Activated effector memory CD4-positive, alpha-beta T cell treated with anti-CD3 and anti-CD28 coated beads, Interleukin-2, amount 50 U/mL, for 16 hours (primary cell): ENCODE measurements at places on chromosomes 13 and 19.

GRCh38 chr13:40345654-40346372 lies 320.6 kb downstream of the FOXO1 start:
- DNase-seq, result no peak

- peak; percentile 47 for DNase-seq
Measured at GRCh38 chr19:33443638-33444561, 70.4 kb downstream of the CEBPG start.

DNA sequence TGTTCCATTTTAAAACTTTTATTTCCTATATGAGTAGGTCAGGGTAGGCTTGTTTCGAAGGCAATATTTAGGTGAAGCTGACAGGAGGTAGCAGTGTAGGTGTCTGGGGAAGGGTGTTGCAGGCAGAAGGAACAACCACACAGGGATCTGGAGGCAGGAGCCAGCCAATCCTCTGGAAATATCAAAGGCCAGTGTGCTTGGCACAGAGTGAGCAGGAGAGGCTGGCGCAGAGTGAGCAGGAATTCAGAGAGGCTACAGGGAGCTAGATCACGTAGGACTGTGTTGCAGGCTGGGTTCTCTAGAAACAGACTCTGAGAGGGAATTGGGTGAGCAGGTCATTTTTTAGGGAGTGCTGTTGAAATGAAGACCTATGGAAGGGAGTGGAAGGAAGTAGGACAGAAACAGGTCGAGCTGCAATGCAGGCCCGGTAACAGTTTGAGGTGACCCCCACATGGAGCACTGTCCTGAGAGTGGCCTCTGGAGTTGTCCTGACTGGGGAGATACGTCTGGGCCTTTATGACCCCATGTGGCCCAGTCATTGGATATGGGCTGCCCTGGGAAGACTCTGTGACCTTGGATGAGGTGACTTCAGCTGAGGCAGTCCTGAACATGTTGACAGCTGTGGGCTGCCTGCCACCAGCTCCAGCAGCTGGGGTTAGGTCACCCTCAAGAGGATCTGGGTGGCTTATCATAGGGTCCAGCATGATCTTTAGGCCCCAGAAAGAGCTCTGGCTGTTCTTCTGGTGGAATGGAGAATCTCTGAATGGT lies 51.7 kb downstream of the ERCC5 start:
- no peak for DNase-seq

GRCh38 chr19:50266041-50266440 lies 62.6 kb downstream of the MYH14 start:
- DNase-seq, result no peak

DNA sequence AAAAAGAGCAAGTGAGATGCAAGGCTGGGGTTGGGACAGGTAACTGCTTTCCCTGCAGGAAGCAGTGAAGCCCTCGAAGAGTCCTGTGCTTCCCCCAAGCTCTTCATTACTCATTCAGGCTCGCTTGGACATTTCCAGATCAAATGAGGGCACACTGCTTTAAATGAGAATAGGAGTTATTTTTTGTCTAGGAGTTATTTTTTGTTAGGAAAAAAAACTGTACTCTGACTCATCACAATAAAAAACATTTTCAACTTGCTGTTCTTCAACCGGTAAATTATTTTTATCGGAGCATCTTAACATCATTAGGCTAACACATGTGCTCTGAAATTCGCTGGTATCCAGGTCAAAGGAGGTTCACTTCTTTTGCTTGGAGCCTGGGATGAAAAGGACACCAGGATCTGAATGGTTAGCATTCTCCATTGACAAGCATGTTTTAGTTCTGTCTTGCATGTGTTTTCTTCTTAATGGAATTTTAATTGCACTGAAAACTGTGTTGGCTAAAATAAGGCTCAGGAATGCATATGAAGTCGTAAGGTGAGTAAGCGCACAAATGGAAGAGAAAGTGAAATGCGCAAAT lies 80.7 kb upstream of the STK24 start:
- DNase-seq, result no peak

DNA sequence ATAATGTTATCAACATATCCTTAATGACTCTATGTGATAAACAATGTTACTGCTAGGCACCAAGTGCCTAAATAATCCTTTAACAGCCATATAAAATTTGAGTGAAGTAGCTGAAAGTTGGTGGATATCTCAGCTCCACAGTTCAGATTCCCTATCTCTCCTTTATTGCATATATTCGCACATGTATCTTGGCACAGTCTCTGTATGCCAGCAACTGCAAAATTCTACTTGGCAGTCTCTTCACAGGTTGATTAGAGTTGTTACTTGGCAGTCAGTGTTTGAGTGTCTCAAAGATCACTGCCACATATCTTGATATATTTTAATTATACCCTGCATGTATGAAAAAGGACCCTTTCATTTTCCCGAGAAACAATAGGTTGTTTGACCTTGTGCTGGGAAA lies 879.3 kb downstream of the OLFM4 start:
- no peak for DNase-seq

DNA sequence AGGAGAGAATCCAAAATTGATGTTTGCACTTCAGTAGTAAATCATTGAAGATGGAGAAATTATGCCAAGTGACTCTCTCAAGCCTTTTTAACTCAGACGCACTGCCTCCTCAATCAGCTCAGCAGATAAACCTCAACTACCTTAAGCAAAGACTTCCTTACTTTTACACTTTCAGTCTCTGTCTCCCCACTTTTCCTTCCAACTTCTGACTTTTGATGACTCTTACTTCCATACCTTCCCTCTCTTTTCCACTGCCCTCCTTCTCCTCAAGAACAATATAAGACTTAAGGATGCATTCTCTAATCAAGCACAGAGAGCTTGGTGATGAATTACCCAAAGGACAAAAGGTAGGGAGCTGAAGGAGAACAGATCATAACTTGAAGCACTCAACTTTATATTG lies 4.8 kb upstream of the DACH1 start:
- DNase-seq, result no peak
